Fibroblast of villous mesenchyme (primary cell): ENCODE measurements at places on chromosomes 6 and 20. TPM values are rescaled to one million over a fixed set of nuclear protein-coding genes. Genes with fewer than 3 reads are reported as not detected.

DNA sequence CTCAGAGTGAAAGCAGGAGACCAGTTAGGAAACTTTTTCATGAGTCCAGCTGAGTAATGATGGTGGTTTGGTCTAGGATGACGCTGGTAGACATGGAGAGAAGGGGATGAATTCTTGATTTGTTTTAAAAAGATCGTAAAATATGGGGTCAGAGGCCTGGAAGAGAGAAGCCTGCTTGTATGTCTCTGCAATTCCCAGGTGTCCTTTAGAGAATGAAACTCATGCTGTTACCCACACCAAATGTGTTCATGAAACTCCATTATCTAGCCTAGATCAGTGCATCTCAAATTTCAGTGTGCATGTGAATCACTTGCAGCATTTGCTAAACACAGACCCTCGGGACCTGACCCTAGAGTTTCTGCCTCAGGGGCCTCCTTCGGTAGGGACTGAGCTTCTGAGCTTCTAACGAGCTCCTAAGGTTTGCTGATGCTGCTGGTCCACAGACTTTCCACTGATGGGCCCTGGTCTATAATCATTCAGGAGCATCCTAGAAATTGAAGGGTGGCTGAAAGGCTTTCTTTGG, 302.0 kb upstream of the PLCB4 start:
- no peak for DNase-seq

- no peak for DNase-seq
Observed at GRCh38 chr20:46785958-46786357, 76.5 kb downstream of the SLC2A10 start.

- DNase-seq: no peak
Observed at GRCh38 chr20:42734660-42735368, 454.9 kb downstream of the PTPRT start.

DNA sequence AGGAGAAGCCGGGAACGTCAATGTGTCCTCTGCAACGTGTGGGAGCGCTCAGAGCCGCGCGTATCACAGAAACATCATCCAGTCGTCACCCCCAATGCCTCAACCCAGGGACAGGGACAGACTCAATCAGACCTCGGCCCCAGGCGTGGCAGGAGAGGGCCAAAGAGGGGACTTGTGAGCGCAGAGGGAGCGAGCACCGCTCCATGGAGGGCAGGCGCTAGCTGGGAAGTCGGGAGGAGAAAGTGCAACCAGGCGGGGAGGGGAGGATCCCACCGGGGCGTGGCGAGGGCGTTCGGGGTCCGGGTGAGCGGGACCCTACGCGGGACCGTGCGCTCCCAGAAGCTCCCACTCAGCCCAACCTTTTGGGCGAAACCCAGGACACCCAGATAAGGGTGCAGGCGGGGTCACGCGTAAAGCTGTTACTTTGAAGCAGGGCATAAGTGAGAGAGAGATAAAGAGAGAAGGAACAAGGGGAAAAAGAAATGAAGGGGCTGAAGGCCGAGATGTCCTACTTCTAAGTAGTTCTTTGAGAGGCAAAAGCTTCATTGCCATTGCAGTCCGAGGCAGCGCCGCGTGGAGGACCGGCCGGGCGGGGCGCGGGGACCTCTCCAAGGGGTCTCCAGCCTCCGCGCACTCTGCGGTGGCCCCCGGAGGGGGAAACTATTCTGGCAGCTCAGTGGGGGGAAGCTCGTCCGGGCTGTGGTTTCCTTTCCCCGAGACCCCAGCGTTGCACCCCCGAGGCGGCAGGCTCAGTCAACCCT, 862 bp upstream of the SOBP start:
- peak; percentile 19 for DNase-seq

DNA sequence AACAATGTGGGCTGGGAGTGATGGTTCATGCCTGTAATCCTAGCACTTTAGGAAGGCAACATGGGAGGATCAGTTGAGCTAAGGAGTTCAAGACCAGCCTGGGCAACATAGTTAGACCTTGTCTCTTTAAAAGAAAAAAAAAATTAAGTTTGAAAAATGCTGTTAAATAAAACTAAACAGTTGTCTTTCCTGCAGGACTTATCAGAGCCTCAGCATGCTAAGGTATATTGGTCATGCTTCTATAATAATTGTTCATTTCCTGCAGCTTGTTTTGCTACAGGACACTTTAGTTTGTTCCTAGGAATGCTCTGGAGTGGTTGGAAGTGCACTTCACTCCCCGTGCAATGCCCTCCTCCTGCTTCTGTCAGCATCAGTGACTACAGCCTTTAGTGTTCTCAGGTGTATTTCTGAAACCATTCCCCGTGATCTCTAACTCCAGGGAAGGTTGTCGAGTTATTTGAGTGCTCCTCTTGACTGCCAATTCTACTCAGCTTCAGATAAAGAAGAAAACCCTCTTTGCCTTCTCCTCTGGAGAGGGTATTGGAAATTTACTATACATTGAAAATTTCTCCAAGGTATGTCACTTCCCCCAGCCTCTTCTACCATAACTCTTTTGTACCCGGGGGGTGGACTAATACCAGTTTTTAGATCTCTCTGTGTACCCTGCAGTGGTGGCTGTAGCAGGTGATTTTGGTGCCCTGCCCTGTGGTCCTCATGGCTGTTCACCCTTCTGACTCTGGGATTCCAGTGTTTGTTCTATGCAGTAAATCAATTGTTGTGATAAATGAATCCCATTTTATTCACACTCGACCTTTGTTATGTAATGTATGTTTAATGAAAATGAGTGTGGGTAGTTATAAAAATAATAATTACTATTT, 33.8 kb downstream of the NHLRC1 start:
- DNase-seq: no peak

GRCh38 chr20:23132930-23133559, 46.9 kb upstream of the CD93 start:
- DNase-seq: peak; percentile 35

GRCh38 chr6:11341867-11342266, 109.4 kb upstream of the NEDD9 start:
- peak; percentile 41 for DNase-seq

GRCh38 chr20:33668466-33669155, 1.9 kb downstream of the ACTL10 start:
- DNase-seq: no peak

GRCh38 chr6:124968401-124968800, 6.2 kb downstream of the RNF217 start:
- no peak for DNase-seq

DNA sequence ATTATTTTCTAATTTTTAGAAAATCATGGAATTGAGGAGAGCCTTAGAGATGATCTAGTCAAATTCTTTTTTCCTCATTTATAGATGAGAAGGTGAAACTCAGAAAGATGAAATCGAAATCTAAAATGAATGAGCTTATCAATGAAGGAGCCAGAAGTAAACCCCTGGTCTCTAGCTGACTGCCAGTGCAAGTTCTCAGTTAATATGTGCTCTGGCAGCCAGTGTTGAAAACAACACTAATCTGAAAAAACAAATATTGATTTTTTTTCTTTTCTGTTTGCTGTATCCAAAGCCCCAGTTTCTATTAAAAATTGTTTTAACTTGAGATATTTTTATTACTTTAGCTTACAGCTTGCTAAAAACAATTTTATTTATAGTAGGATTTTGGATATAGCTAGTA, 21.5 kb upstream of the PBOV1 start:
- no peak for DNase-seq

- DNase-seq: no peak
Observed at GRCh38 chr20:50401587-50402418, 108.4 kb upstream of the PTPN1 start.

GRCh38 chr6:2706558-2706957, 44.2 kb downstream of the MYLK4 start:
- DNase-seq: no peak

- DNase-seq: no peak
Observed at GRCh38 chr6:115358616-115359015, 702.1 kb downstream of the FRK start.

GRCh38 chr20:59948212-59948611, 8.0 kb downstream of the FAM217B start:
- no peak for DNase-seq

DNA sequence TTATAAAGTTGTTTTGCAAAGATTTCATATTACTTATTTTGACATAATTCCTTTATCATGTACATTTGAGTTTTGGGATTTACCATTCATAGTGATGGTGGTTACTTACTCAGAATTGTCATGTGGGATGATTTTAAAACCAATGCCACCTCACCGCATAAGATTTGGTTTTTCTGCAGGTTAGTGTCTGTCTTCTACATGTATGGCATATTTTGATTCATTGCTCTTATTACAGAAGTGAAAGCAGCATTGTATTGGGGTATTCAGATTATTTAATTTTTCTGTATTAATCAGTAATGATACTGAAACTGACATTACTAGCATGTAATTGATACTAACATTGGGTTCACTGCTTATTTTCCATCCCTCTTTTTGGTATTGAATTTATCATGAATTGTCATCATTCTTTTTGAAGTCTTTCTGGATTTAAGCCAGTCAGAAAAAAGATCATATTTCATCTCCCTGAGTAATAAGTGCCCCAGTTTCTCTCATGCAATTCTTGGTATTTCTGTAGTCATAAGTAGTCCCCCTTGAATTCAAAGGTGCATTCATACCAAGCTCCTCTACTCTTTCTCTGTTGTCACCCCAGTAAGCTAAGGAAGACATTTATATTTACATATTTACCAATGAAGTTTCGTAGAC, 176.6 kb downstream of the BCKDHB start:
- no peak for DNase-seq

- no peak for DNase-seq
Observed at GRCh38 chr6:36269834-36270705, at the start of gene PNPLA1. Gene PNPLA1 (plus strand): TSS chr6:36270060. CDS start chr6:36270460, 400 bp downstream.

TJAP1 gene
- total RNA-seq: 13.4 and 13.9 TPM in 2 replicates

PTCHD4 gene
- total RNA-seq: 4.2 and 4.7 TPM in 2 replicates

CCN6 gene
- total RNA-seq: not detected in 2 replicates

NOX3 gene
- total RNA-seq: not detected in 2 replicates

HEY2 gene
- 0.32 TPM in 1 of 2 replicates, not detected in the other for total RNA-seq

DEF6 gene
- 0.32 and 1.3 TPM in 2 replicates for total RNA-seq

LHFPL5 gene
- not detected in 2 replicates for total RNA-seq

PHACTR1 gene
- total RNA-seq: 0.32 and 0.43 TPM in 2 replicates
